ENCODE measurements at places on chromosomes 13 and 19.

DNA sequence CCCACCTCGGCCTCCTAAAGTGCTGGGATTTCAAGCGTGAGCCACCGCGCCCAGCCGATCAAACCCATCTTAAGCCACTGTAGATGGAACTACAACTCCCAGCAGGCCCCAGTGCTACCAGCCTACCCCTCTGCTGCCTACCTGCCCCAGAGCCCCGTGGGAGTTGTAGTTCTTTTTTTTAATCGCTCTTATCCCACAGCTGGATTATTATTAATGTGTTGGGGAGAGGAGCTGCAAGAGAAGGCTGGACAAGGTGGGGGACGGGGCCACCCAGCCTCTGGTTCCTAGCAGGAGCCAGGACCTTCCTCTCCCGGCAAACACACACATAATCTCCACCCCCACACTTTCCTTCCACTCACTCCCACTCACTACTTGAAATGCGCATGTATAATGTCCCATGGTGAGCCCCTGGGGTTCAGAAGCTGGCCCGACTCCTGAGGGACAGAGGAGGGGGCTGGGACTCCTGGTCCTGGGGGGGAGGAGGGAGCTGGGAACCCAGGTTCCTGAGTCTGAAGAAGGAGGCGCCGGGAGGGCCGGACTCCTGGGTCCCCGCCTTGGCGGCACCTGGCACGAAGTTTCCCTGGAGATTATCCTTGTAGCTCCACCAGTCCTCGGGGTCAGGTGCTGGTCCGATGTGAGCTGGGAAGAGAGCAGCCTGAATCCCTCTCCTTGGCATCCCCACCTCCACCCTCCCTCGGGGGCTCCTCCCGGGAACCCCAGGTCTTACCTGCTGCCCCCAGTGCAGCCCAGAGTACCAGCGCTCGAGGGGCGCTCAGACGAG is 958 bp downstream of the CA11 start:
- DNase-seq = peak; percentile 85

- DNase-seq = no peak
These were observed 291.6 kb downstream of the KLF12 start for GRCh38 chr13:73842626-73843025.

- DNase-seq = no peak
These were observed 23.8 kb upstream of the TM9SF2 start for GRCh38 chr13:99477493-99477892.

DNA sequence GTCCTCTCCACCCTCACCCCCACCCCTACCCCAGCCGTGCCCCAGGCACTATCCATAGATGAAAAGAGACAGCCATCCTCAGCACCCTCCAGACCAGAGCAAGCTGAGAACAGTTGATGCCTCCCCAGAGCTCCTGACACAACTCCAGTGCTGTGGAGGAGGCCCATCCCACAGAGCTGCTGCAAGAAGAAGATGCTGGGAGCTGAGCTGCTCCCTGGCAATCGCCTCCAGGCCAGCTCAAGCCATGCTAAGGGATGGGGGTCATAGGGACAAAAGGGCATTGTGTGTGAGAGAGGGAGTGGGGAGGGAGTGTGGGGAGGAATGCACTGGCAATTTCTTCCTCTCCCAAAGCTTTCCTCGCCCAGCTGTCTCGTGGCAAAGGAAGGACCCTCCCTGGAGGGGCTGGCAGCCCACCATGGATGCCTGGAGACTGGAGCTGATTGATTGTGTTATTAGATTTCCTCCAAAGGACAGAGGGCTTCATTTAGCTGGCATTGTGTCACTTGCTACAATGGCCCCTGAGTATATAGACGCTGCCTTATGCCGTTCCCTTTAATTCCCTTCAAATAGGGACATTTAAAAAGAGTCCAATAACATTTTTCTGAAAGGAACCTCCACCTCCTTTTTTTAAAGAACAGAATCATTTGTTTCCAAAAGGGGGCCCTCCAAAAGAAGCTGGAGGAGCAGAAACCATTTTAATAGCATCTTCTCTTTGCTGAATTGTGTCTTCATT is 476.4 kb downstream of the FOXO1 start:
- peak; percentile 62 for DNase-seq

GRCh38 chr13:101398920-101399319 is 17.4 kb downstream of the NALCN start:
- DNase-seq = no peak

GRCh38 chr19:8695911-8696310 is 2.7 kb downstream of the ACTL9 start:
- DNase-seq = no peak

DNA sequence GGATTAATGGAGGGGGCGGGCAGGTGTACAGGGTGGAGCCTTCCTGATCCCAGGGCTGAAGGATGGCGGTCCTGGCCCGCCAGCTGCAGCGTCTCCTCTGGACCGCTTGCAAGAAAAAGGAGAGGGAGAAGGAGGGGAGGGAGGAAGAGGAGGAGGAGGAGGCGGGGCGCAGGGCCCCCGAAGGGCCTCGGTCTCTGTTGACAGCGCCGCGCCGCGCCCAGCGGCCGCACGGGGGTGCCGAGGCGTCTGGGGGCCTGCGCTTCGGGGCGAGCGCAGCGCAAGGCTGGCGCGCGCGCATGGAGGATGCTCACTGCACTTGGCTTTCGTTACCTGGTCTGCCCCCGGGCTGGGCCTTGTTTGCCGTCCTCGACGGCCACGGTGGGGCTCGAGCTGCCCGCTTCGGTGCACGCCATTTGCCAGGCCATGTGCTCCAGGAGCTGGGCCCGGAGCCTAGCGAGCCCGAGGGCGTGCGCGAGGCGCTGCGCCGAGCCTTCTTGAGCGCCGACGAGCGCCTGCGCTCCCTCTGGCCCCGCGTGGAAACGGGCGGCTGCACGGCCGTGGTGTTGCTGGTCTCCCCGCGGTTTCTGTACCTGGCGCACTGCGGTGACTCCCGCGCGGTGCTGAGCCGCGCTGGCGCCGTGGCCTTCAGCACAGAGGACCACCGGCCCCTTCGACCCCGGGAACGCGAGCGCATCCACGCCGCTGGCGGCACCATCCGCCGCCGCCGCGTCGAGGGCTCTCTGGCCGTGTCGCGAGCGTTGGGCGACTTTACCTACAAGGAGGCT is at the start of gene PPM1N:
PPM1N (plus strand) TSS at position 33 of the 785 bp plus-strand sequence; CDS start at position 63, 30 bp downstream.
- peak; percentile 52 for DNase-seq

GRCh38 chr13:33284031-33284430 is 1.5 kb downstream of the STARD13 start:
- DNase-seq = no peak

DNA sequence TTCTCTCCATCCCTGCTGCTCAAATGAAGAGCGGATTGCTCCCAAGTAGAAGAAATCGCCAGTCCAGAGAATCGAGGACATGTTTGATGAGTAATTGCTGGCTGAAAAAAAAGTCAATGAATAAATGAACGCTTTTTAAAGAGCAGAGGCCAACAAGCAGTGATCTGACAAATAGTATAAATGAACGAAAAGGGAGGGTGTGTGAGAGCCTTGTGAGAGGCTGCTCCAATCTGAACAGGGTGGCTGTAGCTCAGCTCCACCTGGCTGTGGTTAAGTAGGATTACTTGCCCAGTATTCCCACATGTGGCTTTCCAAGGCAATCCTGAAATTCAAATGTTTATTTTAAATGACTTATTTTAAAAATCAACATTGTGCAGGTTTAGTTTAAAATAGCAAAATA is 117.1 kb downstream of the TSHZ3 start:
- DNase-seq = no peak

GRCh38 chr13:106187501-106188095 is 347.9 kb downstream of the EFNB2 start:
- no peak for DNase-seq

DNA sequence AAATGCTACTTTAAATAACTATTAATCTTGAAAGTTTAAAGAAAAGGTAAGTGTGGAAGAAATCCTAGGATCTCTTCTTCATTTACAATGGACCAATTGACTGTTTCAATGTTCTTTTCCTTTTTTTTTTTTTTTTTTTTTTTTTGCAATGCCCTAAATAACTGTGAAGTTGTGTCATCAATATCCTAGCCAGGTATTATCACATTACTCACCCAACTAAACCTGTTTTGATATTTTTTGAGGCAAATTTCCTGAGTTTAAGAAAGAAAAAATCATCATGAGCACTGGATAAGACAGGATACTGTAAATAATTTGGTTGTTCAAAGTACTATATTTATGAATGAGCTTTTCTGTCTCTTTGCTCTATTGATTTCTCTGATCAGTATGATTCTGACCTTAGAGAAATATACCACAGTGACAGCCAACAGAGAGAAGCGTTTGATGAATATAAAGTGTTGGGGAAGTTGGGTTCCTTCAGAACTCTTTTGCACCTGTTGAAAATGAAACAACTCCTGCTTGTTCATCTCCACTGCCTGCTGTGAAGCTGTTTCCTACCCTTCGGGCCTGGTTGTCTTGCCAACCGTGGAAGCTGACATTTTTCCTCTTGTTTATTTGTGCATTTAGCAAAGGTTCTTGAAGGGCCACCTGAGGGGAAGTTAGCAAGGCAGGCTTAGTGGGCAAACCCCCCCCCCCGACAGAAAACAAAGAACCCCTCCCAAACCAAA is 1220.5 kb upstream of the SLC10A2 start:
- peak; percentile 1 for DNase-seq

DNA sequence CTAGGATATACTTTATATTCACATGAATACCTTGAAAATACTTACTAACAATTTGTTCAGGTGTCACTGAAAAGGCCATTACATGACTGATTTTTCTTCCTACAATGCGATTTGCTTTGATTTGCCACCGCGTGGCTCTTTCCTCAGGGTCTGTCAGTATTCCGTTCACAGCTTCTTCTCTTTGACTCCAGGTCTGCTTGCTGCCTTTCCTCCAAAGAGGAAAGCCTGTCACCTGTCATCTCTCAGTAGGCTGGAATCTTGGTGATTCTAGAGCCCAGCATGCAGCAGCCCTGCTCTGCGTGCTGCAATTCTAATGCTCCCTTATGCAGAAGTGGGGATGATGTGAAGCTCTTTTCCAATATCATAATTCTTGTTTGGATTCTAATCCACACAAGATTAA is 33.6 kb upstream of the SIAH3 start:
- no peak for DNase-seq

DNA sequence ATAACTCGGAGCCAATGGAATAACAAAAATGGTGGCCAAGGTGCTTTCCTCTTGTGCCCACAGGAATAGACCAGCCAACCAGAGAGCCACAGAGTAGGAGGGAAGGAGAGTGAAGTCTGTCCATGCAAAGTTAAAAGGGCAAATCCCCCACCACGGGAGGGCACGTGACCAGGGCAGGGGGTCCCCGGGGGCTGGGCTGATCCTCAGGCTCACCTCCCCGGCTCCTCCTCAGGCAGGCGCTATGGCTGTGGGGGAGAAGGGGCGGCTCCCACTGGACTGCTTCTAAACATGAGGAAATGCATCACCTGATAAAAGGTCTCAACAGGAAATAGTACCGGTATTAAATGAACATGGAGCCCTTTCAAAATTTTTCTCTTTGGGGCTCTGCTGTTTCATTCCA is 73.2 kb upstream of the SLC15A1 start:
- DNase-seq = no peak

DNA sequence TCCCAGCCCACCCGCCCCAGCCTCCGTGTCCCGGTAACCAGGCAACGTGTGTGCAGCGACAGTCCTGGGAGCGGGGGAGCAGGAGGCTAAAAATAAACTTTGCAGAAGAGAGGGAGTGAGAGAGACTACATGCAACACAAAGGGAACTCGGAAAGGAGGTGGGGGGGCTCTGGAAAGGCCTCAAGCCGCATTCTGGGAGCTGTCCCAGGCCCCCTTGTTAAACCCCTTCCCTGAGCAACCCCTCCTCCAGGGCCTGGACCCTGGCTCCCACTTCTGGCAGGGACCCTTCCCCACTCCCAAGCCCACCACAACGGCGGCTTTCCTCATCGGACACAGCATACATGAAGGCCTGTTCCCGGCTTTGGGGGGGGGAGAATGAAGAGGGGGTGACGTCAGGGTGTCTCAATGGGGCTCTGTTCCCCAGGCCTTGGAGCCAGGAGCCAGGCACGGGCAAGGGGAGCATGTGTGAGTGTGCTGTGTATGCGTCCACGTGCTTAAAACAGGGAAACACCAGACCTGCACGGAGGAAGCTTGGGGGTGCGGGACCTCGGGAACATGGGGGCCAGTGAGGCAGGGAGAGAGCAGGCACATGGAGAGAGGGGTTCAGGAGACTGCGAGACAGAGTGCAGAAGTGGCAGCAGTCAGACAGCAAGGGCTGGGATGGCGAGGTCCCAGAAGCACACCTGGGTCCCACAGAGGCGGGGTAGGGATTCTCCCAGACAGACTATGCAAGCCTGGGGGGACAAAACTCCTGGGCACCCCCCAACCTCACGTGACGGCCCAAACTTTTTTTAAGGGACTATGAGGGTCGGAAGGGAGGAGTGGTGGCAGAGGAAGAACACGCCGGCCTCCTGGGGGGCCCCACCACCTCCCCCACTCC is 2.3 kb downstream of the ERF start:
- no peak for DNase-seq

- no peak for DNase-seq
These were observed 79.2 kb downstream of the SIPA1L3 start for GRCh38 chr19:37986048-37986750.

GRCh38 chr13:24151864-24152263 is 8.7 kb upstream of the SPATA13 start:
- no peak for DNase-seq

GRCh38 chr13:23558675-23559536 is 11.3 kb upstream of the TNFRSF19 start:
- DNase-seq = no peak

DNA sequence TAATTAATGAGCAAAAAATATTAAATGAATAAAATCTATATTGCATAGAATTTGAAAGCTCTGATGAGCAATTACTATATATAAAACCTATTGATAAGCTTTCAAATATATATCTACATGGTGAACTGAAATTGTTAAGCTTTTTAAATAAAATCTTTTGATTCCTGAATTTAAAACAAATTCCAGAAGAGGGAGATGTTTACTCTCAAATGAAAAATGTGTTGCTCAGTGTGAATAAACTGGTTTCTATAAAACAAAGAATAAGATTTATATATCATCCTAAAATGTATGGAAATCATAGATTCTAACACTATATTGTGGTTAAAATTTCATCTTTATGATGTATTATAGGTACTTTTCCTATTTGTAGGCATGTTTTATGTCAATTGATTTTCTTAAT is 171.5 kb upstream of the SLITRK6 start:
- DNase-seq = no peak

DNA sequence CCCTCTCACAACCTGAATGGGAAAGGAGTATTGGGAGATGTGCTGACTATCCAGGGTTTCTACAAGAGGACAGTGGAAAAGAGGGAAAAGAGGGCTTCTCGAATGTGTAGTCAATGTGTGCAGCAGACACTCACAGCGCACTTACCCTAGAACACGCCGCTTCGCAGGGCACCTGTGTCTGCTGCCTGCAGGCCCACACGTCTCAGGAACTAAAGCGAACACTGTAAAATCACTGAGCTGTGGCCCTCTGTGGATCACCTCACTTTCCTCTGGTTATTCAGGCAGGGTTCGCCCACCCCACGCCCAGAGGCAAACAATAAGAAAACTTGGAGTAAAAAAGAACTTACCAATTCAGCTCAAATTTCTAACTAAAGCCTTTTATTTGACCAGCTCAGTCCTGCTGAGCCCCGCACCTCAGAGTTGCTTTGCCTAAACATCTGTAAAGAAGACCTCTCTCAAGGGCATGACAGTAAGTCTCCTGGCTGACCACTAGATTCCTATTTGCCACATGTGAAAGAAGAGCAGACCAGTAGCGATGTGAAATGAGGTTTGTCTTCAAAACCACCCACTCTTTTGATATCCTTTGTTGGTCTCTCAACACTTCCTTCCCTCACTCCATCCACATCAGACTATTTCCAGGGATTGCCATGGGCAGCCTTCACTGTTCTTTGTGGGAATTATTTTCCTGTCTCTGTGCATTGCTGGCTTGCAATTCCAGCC is 19.3 kb upstream of the DOCK9 start:
- DNase-seq = no peak
